ENCODE measurements at places on chromosomes 2 and 18.

DNA sequence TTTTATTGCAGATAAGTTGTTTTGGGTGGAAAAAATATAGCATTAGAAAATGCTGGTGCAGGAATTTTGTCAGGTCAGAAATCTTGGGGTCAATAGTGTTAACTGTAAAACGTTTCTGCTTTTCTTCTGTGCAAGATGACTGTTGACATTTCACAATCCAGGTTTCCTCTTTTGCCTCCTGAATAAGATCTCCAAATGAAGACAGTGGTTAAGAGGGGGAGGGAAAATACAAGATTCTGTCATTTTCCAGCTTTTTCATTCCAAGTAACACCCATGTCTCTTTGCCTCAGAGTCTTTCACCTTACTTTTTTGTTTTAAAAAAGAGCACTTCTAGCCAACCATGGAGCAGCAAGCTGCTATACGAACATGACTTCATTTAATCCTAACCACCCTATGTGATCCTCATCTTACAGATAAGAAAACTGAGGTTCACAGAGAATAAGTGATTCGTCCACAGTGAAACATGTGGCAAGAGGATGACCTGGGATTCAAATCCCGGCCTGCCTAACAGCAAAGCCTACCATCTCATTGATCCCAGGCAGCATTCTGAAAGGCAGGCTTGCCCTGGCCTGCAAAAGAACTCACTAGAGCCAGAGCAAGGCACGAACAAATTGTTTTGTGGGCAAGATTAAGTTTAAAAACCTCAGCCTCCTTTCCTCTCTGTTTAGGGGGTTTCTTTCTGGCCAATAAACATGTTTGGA, 3.0 kb downstream of the PLEK start:
- DNase-seq: no peak

- no peak for DNase-seq
Observed at GRCh38 chr2:65130664-65131175, 814 bp upstream of the RAB1A start.

- no peak for DNase-seq
Observed at GRCh38 chr2:19911808-19912509, 10.2 kb upstream of the TTC32 start.

GRCh38 chr2:112118148-112118547, 20.0 kb upstream of the FBLN7 start:
- DNase-seq: no peak

- no peak for DNase-seq
Observed at GRCh38 chr2:29725610-29726009, 195.8 kb downstream of the ALK start.

DNA sequence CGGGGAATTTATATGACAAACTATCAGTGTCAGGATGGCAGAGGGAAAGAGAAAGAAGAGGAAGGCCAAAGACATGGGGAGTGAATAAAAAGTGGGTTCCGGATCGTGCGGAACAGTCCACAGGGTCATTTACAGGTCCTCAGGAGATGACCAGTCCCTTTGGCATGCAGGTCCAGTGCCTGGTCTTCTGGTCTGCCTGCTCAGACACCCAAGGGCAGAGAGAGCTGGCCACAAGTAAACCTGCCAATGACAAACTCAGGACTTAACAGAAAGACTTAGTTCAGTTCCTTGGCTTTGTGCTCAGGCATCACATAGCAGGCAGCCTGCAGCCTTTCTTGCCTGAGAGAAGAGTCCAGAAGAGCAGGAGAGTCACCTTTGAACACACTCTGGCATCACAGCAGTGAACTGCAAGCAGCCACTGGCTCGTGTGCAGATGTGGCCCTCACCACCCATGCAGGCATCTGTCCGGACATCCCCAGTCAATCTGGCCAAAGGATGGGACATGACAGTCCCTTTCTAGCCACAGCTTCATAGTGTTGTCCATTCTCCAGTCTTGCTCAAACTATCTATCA, 14.0 kb downstream of the TMEM127 start:
- DNase-seq: no peak

DNA sequence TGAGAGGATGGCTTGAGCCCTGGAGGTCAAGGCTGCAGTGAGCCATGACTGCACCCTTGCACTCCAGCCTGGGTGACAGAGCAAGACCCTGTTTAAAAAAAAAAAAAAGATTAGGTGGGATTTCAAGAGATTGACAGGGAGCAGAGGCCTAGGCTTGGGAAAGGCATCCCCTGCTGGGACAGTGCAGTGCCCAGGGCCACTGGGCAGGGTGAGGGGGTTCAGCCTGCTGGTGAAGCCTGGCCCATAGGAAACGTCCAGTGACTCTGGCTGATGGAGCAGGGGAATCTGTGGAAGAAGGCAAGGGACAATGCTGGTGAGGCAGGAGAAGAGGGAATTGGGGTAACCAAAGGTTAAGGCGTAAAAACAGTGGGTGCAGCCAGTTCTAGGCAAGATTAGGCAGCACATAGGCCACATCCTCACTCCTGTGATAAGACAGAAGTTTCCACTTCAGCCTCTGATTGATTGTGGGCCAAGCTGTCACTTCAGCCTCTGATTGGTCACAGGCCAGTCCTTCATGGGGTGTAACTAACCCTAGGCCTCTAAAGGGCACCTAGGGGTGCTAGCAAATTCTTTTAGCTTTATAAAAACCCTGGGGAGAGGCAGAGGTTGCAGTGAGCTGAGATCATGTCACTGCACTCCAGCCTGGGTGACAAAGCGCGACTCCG, 128.6 kb downstream of the MSH2 start:
- no peak for DNase-seq

- DNase-seq: no peak
Observed at GRCh38 chr2:157052685-157053224, 204.8 kb upstream of the GALNT5 start.

GRCh38 chr2:50691513-50691912, 340.4 kb downstream of the NRXN1 start:
- no peak for DNase-seq

DNA sequence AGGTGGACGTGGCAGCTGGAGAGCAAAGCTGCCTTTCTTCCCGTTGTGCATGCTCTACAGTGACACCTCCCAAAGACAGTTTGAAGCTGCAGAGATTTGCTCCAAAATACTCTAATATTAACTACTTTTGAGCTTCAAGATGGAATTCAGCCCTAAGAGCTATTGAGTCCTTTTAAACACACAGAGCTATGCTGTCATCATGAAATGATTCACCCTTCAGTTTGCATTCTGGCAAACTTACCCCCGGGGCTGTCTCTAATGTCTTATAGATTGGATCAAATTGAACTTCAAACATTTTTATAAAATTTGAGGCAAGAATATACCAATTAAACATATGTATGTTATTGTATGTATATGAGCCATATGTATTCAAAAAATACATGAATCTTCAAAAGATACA, 110.7 kb upstream of the EFEMP1 start:
- DNase-seq: no peak

- no peak for DNase-seq
Observed at GRCh38 chr18:1503847-1504246, 599.2 kb downstream of the ADCYAP1 start.

DNA sequence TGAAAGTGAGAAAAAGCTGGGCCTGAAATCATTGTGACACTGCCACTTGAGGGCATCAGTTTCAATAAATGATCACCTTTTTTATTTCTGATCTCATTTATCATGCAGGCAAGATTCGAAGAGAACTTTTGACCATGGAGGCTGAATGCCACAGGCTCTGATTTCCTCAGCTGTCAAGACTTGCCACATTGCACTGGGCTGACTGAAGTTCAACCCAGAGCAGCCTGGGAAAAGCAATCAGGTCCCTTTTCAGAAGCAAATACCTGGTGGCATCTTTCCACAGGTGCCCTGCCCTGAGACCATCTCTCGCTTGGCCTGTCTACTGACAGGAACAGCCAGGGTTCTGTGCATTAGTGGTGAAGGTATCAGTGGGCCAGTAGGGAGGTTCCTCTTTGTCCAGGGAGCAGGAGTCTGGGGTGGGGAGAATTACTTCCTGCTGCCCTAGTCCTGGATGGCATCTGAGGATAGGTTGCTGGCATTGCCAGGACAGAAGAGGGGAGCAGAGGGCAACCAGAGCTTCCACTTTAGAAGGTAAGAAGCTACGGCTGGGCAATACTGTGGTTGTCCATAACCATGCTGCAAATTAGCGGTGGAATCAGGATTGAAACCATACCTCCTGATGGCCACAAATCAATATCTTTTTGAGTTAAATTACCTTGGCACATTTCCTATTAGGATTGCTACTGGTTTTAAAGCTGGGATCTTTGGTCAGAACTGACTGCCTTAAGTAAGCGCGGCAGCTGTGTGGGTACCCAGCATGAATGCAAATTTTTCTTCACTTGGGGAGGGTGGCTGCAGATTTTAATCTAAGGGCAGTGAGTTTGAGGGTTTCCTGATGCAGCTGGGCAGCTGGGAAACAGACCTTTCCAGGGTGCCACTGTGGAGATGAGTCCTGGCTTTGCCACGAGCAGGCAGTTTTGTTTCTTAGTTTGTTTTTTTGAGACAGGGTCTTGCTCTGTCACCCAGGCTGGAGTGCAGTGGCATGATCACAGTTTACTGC, 394.5 kb downstream of the ALK start:
- no peak for DNase-seq

DNA sequence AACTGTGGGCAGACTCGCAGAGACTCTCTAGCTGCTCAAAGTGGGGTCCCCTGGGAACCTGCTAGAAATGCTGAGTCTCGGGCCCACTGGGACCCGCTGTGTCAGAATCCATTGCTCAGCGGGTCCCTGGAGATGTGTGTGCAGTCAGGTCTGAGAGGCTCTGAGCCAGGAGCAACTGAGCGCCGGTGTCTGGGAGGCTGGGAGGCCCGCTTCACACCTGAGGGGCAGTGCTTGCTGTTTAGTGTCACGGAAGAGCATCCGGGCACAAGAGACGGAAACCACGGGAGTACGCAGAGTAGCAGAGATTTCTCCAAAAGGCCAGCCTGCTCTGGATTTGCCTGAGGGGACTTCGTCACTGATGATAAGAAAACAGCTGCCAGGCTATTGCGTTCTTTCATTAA, 70.1 kb downstream of the EDAR start:
- DNase-seq: no peak

DNA sequence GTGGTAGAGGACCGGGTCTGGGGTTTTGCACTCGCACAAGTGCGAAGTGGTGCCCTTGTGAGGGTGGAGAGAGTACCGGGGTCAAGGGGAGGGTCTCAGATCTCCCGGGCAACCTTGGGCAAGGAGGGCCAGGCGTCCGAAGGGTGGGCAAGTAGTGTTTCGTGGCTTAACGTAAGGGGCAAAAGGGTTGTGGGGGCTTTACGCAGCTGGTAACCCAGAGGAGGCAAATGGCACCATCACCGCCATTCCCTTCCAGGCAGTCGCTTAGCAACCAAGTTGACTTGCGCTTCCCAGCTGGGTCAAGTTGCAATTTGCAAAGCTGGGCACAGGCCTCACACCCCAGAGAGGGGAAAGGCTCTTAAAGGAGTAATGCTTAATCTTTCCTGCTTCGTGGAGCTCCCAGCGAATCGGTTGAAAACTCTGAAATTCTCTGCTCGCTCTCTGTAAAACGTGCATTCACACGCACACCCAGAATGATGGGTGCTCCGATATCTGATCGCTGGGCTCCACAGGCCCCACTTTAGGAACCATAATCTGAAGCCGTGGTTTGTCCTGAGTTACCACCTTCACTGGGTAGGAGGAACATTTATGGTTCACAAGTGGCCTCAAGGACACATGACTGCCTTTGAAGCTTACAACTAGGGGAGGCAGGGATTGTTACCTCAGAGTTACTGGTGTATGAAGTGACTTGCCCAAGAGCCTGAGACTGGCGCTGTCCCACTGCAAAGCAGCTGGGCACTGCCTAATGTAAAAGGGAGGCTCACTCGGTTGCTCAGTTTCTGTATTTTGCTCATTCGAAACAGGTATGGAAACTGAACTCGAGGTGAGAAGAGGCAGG, 127.9 kb downstream of the UXS1 start:
- no peak for DNase-seq
